ENCODE measurements at places on chromosomes 5 and 9. TPM values are rescaled to one million over a fixed set of nuclear protein-coding genes. Genes with fewer than 3 reads are reported as not detected.

Gene RNF20
- 68.6 TPM for total RNA-seq

Gene RASGRF2
- 0.92 TPM for total RNA-seq

Gene PCDHGA2
- 0.23 TPM for total RNA-seq

DNA sequence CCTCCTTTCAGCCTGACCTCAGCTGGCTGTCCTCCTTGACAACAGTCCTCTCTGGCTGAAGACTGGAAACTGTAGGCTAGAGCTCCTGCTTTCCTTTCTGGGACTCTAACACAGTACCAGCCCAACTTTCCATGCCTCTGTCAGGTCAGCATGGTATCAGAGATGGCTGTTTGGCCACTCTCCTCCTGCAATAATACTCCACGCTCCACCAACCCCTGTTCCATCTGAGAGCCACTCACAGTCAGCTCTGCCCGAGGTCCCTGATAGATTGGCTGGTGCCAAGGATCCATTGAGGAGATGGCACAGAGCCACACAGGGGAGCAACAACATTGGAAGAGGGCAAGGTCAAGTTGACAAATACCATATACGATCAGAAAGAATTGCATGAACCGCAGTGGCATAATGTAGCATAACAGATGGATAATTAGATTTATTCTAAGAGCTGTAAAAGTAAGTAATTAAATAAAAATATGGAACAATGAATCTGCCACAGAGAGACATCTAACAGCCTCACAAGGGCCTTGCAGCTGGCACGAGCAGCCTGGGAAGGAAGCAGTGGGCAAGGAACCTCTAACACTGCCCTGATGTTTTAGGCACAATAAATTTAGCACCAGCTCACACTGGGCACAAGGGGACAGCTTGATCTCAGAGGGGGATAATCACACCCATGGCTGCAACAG, 94.3 kb upstream of the LRRTM2 start:
- no peaks in the 10 kb centered on the region for H3K27me3 ChIP-seq
- peaks cover 4% of the 10 kb centered on the region for H3K36me3 ChIP-seq
- no peak overlapping the region for H3K4me3 ChIP-seq

GRCh38 chr5:15687401-15687800, 187.4 kb downstream of the FBXL7 start:
- H3K36me3 ChIP-seq = no peaks in the 10 kb centered on the region
- H3K27me3 ChIP-seq = no peaks in the 10 kb centered on the region
- H3K4me3 ChIP-seq = no peak overlapping the region
- peaks cover 58% of the 10 kb centered on the region for H3K4me1 ChIP-seq
- DNase-seq = no peak

GRCh38 chr9:95204710-95205109, 112.8 kb downstream of the FANCC start:
- H3K27ac ChIP-seq = no peak overlapping the region
- H3K27me3 ChIP-seq = no peaks in the 10 kb centered on the region
- H3K4me3 ChIP-seq = no peak overlapping the region
- DNase-seq = no peak
- no peaks in the 10 kb centered on the region for H3K36me3 ChIP-seq

- no peaks in the 10 kb centered on the region for H3K27me3 ChIP-seq
- peaks cover 66% of the 10 kb centered on the region for H3K4me1 ChIP-seq
- DNase-seq = no peak
- peak overlapping the region; percentile 95 for H3K27ac ChIP-seq
- peak overlapping the region; percentile 21 for H3K4me3 ChIP-seq
Measured at GRCh38 chr5:73370640-73371583, 77.7 kb downstream of the FOXD1 start.

Gene C5orf58
- not detected for total RNA-seq

DNA sequence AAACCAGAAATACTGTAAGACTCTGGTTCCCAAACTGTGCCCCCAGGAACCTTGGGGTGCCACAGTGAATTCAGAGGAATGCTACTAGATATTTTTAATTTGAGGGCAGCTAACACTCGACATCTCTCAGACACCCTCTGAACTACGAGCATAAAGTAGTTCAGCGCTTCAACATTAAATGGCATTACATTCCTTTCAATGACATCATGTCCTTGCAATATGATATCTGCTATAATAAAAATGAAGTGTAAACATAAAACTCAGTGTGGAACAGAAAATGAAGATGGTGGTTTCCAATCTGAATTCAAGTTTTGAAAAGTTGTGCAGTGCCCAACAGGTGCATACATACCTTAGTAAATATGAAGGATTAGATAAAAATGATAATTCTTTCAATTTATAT, 116.1 kb downstream of the LPAR1 start:
- no peaks in the 10 kb centered on the region for H3K27me3 ChIP-seq
- peaks cover 73% of the 10 kb centered on the region for H3K4me1 ChIP-seq
- peak overlapping the region; percentile 97 for H3K27ac ChIP-seq
- no peak overlapping the region for H3K4me3 ChIP-seq
- DNase-seq = no peak
